ENCODE measurements at places on chromosomes 12 and 14.
A peak's percentile ranks its signal among the peaks of the same experiment; 100 is the strongest.

GRCh38 chr14:100771121-100771800 lies 44.6 kb downstream of the DLK1 start:
- no peak for DNase-seq

GRCh38 chr12:126093908-126094307 lies 1028.7 kb downstream of the AACS start:
- DNase-seq, result no peak

DNA sequence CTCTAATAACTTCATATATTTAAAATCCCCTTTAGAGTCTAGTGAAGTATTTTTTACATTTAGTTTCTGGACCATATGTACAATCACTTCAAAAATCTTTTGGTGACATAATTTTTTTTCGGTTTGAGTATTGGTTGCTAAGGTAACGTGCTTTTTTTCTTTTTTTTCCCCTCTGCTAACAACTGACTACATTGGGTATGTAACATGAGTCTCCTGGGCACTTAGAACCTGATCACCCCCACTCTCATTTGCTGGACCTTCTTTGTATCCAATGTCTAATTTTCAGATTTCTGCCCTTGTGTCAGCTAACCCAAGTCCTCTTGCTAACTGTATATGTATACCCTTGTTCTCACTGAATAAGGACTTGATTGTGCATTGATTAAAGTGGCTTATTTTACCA lies 592.9 kb upstream of the FLRT2 start:
- no peak for DNase-seq

GRCh38 chr14:94395888-94396574 lies 7.6 kb upstream of the SERPINA1 start:
- DNase-seq, result no peak

- no peak for DNase-seq
These were observed 888 bp downstream of the CCDC88C start for GRCh38 chr14:91416744-91417119.

- DNase-seq, result no peak
These were observed 110.3 kb downstream of the ADGRD1 start for GRCh38 chr12:131063960-131064359.

DNA sequence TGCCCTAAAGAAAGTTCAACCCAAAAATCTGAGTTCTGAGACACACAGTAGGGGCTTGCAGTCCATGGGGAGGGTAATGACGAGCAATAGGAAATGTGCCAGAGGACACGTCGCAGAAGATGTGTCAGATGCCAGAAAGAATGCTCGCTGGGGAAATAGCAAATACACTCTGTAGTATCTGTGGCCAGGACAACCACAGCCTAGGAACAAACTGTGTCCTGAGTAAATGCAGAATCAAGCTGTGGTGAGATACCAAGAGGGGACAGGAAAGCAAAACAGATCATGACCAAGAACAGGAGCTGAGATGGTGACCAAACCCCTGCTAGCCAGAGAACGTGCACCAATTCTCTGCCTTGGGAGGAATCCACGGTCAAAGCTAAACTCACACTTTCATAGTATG lies 9.1 kb downstream of the CRACR2A start:
- peak; percentile 56 for DNase-seq

GRCh38 chr14:74309125-74310022 lies 6.6 kb upstream of the ABCD4 start:
- DNase-seq, result no peak

- DNase-seq, result no peak
These were observed 22.7 kb upstream of the SPTSSA start for GRCh38 chr14:34484726-34485125.

DNA sequence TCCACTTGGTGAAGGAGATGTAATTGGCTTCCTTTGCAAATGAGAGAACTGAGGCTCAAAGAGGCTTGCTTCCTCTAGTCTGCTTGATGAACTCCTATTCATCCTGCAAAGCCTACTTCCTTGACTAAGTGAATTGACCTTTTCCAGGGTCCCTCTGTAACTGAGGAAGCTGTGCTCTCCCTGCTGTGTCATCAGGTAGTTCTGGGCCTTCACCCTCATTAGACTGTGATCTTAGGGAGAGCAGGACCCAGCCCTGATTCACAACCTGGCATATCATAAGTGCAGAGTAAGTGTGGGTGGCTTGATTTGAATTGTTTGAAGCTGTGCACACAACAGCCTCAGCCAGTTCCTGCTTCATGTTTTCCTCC lies 16.3 kb downstream of the ASB2 start:
- no peak for DNase-seq

GRCh38 chr14:102150744-102151143 lies 11.0 kb downstream of the WDR20 start:
- no peak for DNase-seq

GRCh38 chr12:94544355-94544754 lies 84.7 kb upstream of the CEP83 start:
- no peak for DNase-seq

GRCh38 chr12:11739980-11740577 lies 90.6 kb downstream of the ETV6 start:
- no peak for DNase-seq

DNA sequence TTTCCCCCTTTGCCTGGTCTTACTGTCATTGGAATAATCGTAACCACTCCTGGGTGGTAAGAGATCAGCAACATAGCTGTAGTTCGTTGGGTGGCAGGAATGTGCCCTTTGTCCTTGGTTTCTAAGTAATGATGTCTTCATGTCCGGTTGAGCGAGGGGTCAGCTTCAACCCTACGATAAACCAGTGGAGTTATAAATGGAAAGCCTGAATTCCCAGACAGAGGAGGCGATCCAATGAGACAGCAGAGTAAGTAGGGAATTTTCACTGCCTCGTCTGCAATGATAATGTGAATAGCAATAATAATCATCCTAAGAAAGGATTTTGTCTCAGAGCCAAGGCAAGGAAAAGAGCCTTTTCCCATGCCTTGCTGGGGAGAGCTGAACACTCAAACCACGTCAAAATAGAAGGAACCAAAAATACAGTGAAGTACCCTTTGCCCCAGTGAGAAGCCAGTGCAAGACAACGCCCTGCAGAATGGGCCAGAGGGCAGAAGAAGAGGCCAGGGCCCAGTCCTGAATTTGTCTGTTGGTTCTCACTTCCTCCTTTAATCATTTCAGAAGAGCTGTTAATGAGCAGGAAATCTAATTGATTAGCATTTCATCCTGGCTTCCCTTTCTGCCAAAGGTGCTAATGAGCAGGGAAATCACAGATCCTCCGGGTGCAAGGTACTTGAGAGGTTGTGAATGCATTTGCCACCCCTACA lies 330.7 kb downstream of the CACNA1C start:
- DNase-seq, result no peak
